Effector memory CD4-positive, alpha-beta T cell (primary cell): ENCODE measurements at places on chromosomes 1 and 21.

DNA sequence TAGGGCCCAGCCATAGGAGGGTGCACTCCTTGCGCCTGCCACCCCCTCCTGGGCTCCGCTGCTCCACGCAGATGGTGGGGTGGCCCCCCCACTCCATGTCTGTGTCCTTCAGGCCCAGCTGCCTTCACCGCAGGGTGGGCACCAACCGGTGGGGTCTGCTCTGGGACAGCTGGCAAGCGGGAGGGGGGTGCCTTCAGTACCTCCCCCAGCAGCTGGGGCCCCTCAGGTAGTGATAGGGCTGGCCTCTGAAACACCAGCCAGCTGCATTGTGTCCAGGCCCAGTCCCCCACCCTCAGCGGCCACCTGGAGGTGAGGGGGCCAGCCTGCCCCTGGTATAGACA, 360 bp downstream of the GJC2 start:
- DNase-seq = no peak

DNA sequence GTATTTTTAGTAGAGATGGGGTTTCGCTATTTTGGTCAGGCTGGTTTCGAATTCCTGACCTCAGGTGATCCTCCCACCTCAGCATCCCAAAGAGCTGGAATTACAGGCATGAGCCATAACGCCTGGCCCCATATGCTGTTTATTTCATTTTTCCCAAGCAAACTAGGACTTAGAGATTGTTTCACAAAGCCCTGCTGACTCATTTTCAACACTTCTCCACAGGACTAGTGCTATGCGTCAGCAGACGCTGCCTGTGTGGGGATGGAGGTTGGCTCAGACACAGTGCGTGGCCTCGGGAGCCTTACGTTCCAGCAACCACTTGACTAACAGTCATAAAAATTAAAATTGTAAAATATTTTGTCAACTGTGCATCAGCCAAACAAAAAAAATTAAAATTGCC, 22.7 kb downstream of the PKNOX1 start:
- DNase-seq = no peak

DNA sequence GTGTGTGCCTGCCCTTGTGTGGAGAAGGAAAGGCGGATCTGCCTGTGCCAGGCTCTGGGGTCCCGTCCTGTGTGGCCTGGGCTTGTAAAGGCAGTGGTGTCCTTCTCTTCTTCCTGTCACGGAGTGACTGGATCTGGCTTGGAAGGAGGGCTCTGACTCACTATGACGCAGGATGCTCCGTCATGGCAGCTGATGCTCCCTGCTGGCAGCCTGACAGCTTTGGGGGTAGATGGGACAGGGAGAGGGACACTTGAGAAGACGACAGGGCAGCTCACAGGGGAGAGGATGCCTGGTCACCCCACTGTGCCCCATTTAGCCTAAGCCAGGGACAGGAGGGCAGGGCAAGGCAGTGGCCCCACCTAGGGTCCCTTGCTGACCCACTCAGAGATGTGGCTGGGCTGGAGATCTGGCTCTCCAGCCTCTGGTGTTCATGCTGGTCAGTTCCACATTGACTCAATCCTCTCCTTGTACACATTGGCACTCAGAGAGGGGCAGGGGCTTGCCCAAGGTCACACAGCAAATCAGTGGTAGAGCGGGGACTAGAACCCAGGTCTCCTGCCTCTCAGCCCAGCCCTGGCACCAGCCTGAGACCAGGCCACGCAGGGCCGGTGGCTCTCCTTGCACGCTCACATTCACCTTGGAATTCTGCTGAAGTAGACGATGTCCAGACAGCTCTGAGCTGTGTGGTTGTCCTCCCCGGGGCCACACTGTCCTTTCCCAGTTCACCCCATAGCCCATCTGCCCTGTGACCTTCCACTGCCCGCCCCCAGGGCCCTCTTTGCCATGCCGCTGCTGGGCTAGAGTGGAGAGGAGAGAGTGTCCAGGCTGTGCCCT, 2.8 kb upstream of the FAM131C start:
- no peak for DNase-seq

GRCh38 chr1:54365847-54366246, 40.3 kb downstream of the SSBP3 start:
- no peak for DNase-seq

DNA sequence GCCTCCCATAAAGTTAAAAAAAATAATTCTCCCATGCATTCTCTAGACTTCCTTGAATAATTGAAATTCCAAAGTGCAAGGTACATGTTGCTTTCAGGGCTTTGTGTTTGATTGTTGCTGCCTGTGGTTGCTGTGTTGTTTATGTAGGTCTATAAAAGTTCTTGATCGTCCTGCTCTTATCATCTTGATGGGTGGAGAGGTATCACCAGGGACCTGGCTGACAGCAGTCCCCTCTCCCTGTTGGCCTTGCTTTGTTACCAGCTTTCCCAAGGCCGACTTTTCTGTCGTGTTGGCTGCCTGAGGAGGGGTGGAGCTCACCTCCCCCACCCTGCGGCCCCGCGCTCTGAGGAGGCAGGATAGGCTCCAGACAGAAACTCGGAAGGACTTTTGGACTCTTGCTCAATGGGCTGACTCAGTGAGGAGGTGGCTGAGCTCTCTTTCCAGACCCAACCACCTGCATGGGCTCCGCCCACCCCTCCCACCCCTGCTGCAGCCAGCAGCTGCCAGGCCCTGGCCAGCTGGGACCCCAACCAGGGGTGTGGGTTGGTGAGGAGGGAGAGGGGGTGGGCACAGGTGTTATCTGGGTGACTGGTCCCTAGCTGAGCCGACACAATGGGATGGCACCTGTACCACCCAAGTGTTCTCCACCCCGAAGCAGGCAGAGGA, 2.0 kb downstream of the INAVA start:
- no peak for DNase-seq

DNA sequence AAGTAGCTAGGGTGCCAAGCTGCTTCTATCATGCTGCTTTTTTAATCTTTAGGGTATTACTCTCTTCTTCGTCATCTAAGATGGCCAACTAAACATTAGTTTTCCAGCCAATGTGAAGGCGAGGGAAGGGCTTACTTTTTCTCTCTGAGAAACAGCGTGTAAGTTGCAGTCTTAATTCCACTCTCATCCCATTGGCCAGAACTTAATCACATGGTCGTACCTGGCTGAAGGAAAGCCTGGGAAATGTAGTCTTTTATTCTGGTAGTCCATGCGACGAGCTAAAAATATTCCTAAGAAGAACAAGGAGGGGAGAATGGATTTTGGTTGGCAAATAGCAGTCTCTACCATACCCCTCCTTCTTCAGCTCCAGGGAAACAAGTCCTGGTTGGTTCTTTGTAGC, 21.5 kb downstream of the DNAJC6 start:
- no peak for DNase-seq

DNA sequence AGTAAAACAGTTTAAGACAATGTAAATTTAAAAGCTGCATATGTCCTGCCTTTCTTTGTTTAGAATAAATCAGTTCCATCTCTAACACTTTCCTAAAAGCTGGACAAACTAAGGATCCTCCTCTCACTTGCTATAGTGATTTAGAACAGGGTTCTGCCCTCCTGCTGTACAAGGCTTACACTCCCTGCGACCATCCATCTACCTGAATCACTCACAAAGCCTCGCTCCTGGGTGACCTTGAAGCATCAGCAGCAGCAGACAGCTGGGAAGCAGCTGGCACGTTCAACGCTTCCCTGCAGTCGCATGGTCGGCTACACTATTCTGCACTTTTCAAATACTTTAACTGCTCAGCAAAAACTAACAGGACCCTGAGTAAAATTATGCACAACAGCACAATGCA, 128.0 kb downstream of the NTPCR start:
- no peak for DNase-seq

DNA sequence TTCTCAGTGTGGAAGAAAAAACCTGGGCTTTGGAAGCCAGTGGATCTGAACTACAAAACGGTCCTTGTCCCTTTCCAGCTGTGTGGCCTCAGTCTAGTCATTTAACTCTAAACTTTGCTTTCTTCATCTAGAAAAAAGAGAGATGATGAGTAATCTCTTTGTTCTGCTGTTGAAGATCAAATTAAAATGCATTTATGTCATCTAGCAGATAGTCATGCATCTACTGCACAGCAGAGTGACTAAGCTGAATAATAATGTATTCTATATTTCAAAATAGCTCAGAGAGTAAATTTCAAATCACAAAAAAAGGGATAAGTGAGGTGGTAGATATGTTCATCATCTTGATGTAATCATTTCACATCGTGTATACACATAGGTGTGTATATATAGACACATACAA, 473.2 kb downstream of the DSCAM start:
- no peak for DNase-seq
